ENCODE measurements at places on chromosomes 4 and X. TPM values are rescaled to one million over a fixed set of nuclear protein-coding genes. Genes with fewer than 3 reads are reported as not detected.

GRCh38 chrX:15579778-15580747 is 20.7 kb downstream of the ACE2 start:
- DNase-seq, result no peak

- DNase-seq, result no peak
Measured at GRCh38 chr4:40811956-40812355, 62.2 kb downstream of the NSUN7 start.

GRCh38 chr4:137638934-137639333 is 106.6 kb upstream of the PCDH18 start:
- no peak for DNase-seq

- no peak for DNase-seq
Measured at GRCh38 chr4:3508542-3508941, 23.7 kb downstream of the LRPAP1 start.

GRCh38 chr4:124713185-124713592 is 657 bp upstream of the ANKRD50 start:
- peak; percentile 72 for DNase-seq

DNA sequence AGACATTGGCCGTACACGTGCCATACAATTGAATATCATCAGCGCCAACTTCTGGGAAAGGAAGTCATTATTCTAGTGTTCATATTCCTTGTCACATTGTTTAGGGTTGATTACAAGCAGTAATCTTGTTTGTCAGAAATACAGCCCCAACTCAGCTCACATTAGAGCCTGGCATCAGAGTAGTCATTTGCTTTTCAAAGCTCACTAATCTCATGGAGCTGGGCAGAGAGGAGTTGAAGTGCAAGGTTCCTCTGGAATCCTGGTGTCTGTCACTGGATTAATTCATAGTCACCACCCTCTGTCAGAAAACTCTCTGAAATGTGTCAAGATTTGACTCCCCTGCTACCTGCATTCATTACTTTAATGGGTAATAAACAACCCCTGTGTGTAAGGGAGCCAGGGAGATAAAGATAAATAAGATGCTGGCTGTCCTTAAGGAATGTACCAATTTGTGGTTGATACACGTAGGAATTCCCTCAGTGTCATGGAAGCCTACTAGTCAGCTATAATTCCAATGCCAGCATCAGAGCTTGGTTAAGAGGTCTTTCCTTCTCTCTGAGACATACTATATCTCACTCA is 43.7 kb upstream of the S100G start:
- no peak for DNase-seq

GRCh38 chr4:164203476-164203875 is 550.5 kb upstream of the SMIM31 start:
- no peak for DNase-seq

DNA sequence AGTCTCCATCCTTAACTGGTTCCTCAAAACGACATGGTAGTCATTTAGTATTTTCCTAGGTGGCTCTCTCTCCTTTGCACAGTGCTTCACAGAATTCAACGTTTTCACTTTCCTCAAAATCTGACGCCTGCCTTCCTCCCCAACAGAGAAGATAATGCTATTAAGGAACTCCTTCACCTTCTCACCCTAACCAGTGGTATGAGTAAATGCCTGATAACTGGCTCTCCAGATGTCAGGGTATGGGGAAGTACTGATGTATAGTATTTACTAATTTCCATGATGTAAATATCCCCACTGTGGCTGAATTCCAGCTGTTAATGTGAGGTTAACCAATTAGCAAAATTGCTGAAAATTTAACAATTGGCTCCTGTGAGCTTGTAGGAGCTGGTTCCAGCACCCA is 28.8 kb upstream of the NSUN7 start:
- DNase-seq, result no peak

GRCh38 chr4:84336964-84337705 is 162.0 kb downstream of the NKX6-1 start:
- no peak for DNase-seq

DNA sequence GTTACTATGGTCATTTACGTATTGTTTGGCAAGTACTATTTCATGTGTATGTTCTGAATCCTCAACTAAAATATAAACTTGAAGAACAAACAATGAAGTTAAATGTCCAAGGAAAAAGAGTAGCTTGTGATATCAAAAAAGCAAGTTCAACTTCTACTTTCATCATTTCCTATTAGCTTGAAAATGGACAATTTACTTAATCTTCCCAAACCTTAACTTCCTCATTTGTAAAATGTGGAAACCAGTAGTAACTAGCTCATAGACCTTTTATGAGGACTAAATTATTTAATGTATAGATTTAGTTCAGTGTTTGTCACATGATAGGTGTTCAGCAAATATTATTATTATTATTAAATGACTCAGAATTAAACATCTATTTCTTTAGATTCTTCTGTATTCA is 276.8 kb upstream of the TET2 start:
- DNase-seq, result no peak

DNA sequence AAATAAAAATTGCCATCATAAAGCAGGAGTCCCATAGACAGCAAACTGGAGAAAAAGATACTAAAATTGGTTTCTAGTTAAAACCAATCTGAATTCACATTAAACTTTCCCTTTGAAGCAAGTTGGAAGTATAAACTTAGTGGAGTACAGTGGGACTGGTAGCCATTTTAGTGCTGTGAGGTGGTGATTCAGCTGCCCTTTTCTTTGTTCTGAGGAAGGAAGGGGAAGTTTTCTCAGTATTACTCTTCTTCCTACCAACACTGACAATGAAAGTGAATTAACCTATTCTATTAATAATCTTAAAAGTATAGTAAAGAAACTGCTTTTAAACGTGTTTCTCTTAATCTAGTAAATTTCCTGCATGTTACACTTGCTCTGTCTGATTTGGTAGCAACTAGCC is 36.7 kb downstream of the SLC9A6 start:
- no peak for DNase-seq

DNA sequence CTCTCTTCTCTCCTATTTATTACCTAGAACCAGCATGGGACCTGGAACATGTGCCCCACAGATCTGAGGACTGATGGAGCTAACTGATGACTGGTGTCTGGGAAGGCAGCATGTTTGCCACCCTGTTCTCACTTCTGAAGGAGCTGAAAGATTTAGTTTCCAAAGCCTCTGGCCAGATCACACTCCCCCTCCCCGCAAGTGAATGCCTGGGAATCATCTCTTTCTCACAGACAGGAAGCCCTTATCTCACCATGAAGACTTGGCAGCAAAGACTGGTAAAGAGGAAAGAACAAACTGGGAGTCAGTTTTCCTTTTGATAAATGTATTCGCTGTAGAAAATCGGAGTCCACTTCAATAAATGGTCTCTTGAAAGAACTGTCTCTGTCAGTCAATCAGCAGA is 21.0 kb upstream of the PCYT1B start:
- no peak for DNase-seq

DNA sequence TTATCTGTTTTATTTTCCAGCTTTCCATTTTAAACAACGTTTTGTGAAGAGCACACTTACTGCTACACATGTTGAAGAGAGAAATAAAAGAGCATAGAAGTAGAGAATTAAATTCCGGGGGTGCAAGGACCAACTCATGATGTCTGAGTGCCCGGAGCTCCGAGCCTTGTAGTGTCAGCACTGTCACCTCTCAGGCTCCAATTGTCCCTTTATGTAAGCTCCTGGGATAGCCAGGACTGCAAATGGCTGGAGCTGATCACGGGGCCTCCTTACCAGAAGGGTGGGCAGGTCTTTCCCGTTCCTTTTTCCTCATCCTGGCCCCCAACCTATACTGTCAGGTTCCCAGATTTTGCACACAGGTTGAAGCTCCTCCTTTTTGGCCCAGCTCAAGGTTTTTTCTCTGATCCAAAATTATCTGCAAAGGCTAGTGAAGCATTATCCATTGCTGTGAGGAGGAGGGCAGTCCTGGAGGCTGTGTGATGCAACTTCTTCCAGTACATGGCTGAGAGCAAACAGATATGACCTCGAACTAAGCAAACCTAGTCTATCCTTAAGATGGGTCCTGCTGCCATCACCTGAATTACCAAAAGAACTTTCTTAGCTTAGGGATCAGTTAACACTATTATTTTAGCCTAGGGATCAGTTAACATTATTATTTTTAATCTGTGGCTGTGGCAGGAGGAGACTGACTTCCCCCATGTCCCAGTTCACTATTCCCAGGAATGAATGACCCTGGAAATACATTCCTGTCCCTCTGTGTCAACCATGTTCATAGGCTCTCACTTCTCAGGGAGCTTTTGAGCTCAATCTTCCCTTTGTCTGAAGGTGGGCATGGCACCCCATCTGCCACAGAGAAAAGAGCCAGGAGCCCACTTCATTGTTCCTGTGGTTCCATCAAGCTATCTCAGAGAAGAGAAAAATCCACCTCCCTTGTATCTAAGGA is at the start of gene FGG:
FGG (minus strand) TSS at position 185 of the 943 bp plus-strand sequence; CDS start at position 138, 47 bp downstream.
- DNase-seq, result no peak

DNA sequence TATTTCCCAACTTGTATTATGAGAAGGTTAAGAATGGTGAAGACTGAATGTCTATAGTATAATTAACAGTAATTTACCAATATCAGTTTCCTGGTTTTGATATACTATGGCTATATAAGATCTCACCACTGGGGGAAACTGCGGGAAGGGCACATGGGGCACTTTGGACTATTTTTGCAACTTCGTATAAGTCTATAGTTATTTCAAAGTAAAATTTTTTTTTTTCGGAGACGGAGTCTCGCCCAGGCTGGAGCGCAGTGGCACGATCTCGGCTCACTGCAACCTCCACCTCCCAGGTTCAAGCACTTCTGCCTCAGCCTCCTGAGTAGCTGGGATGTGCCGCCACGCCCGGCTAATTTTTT is 46.1 kb downstream of the CXorf58 start:
- DNase-seq, result no peak

GRCh38 chr4:124631760-124632159 is 80.8 kb downstream of the ANKRD50 start:
- no peak for DNase-seq

GRCh38 chrX:153818571-153819383 is 11.6 kb downstream of the PDZD4 start:
- DNase-seq, result no peak

- no peak for DNase-seq
Measured at GRCh38 chr4:67980512-67980911, 17.2 kb upstream of the TMPRSS11A start.

DNA sequence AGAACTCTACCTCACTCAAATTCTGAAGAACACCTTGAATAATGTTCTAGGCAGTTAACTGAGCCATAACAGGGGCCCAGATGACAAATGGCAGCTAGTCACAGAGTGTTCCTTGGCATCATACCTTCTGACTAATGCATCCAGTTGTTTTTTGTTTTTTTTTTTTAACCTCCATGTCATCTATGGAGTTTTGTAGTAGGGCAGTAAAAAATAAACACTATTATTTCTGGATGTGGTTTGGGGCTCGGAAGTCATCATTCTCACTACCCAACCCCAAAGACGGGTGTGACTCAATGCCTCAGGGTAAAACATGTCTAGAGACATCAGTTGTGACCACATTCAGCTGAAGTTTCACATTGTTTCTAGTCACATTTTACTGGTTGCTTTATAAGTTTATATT is 31.2 kb upstream of the MCF2 start:
- DNase-seq, result no peak

- DNase-seq, result no peak
Measured at GRCh38 chr4:866068-866760, 40.3 kb upstream of the CPLX1 start.

- peak; percentile 40 for DNase-seq
Measured at GRCh38 chr4:13162886-13163285, 321.3 kb downstream of the RAB28 start.

- DNase-seq, result peak; percentile 22
Measured at GRCh38 chrX:68830419-68831404, 1.9 kb downstream of the EFNB1 start.

DNA sequence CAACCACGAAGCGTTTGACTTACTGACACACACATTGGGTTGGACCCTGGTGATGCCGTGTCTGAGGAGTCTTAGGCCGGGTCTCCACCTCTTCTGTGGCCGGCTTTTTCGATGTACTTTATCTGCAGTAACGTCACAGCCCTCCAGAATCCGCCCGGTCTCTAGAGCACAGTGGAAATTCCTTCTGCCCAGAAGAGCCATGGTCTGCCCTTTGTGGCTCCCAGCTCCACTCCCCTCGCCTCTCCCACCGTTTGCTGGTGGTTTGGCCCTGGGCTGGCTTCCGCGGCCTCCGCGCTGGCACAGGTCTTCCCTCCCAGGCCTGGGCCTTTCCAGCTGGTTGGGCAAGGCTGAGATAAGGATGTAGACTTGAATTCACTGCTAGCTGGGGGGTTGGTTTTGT is 4.3 kb downstream of the MAEA start:
- no peak for DNase-seq

GRCh38 chr4:88202443-88202842 is 44.0 kb upstream of the ABCG2 start:
- peak; percentile 35 for DNase-seq

- no peak for DNase-seq
Measured at GRCh38 chrX:22365460-22365859, 92.7 kb downstream of the CBLL2 start.

- no peak for DNase-seq
Measured at GRCh38 chr4:183571350-183571941, 66.6 kb downstream of the ING2 start.

- DNase-seq, result no peak
Measured at GRCh38 chr4:73208376-73208775, 50.2 kb downstream of the ANKRD17 start.

DNA sequence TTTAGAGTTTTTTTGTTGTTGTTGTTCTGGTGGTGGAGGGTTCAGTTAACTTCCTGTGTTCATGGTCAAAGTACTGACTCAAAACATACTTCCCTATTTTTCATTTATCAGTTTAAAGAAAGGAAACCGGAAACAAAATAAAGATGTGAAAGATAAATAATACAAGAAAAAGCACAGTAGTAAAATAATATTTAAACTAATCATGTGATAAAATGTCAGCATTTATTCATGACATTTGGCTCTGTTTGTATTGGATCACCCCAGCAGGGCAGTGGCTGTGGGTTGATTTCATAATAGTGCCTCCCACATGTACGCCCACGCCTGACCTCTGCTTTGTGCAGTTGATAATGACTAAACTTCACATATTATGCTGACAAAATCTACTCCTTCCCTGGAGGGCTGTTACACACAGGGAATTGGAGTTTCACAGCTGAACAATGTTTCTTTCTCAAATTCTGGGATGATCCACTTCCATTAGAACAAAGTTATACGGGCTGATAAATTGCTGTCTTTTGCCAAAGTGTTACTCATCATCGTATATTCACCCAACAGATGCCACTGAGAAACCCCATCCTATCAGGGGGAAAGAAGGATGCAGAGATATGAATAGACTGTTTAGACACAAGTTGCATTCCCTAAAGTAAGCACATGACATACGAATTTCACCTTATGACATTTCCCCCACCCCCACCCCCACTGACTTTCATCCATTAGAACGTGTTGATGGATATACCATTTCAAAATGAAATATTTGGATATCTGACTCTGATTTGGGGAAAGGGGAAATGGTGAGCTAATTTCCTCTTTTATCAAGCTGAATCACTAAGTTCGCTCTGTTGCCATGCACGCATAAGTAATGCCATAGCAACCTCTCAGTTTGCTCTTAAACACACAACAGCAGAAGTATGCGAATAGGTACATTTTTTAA is 48.3 kb downstream of the AMELX start:
- no peak for DNase-seq

- no peak for DNase-seq
Measured at GRCh38 chr4:4730249-4730648, 129.2 kb upstream of the MSX1 start.

Gene SAGE1
- not detected for total RNA-seq

Gene GPC4
- 416 TPM for total RNA-seq

Gene KDR
- total RNA-seq, result 48.2 TPM

Gene ENAM
- total RNA-seq, result not detected

Gene SPANXB1
- total RNA-seq, result not detected

Gene MED28
- total RNA-seq, result 90.4 TPM

Gene ZIC3
- 128 TPM for total RNA-seq

Gene CD40LG
- total RNA-seq, result not detected

Gene PAK3
- 7.8 TPM for total RNA-seq

Gene F11
- total RNA-seq, result 0.50 TPM

Gene COL4A6
- total RNA-seq, result 16.7 TPM
